Suprapubic skin (tissue), 4 donors: ENCODE measurements at places on chromosomes 7 and 10. TPM values are rescaled to one million over a fixed set of nuclear protein-coding genes. Genes with fewer than 3 reads are reported as not detected.

GRCh38 chr7:138632826-138633602 lies 68.1 kb downstream of the SVOPL start:
- H3K27me3 ChIP-seq, result no peaks in the 10 kb centered on the region
- no peaks in the 10 kb centered on the region for H3K4me1 ChIP-seq
- no peak for DNase-seq
- no peak overlapping the region for H3K27ac ChIP-seq

- no peaks in the 10 kb centered on the region for H3K4me1 ChIP-seq
- H3K4me3 ChIP-seq, result no peak overlapping the region
- H3K27ac ChIP-seq, result no peak overlapping the region
- no peaks in the 10 kb centered on the region for H3K27me3 ChIP-seq
- no peak for DNase-seq
- no peaks in the 10 kb centered on the region for H3K36me3 ChIP-seq
Observed at GRCh38 chr7:116087291-116087690, 56.7 kb upstream of the TFEC start.

DNA sequence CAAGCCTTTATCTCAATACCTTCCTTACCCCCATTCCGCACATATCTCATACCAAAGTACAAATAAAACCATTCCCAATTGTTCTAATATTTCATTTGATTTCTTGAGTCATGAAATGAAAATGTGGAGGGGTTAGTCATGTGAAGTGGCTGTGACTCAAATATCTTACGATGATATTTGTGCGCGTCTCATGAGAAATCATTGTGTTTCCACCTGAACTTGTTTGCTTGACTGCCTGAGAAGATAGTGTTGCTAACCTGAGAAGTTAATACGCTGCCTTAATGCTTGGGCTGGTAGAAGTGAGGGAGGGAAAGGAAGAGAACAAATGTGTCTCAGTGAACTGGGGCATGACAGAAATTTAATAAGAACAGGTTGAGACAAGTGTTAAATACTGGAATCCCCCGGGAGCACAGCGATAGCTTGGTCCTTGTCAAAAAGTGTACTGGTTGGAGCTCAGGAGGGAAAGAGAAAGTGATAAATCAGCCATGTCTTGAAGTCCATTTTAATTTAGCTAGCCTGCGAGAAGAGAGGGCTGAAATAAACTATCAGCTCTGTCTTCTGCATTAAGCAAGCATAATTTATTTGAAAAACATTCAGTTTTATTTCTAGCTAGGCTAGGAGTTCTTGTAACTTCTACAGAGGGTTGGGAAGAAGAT lies 7.2 kb upstream of the EPHA1 start:
- no peaks in the 10 kb centered on the region for H3K27me3 ChIP-seq
- H3K4me3 ChIP-seq, result peak overlapping the region; percentile 5
- peak overlapping the region; percentile 38 for H3K27ac ChIP-seq
- DNase-seq, result no peak

- DNase-seq, result no peak
- no peaks in the 10 kb centered on the region for H3K4me1 ChIP-seq
- H3K36me3 ChIP-seq, result no peaks in the 10 kb centered on the region
- no peak overlapping the region for H3K4me3 ChIP-seq
- no peaks in the 10 kb centered on the region for H3K27me3 ChIP-seq
Observed at GRCh38 chr10:67549390-67549789, 146.6 kb downstream of the CTNNA3 start.

DNA sequence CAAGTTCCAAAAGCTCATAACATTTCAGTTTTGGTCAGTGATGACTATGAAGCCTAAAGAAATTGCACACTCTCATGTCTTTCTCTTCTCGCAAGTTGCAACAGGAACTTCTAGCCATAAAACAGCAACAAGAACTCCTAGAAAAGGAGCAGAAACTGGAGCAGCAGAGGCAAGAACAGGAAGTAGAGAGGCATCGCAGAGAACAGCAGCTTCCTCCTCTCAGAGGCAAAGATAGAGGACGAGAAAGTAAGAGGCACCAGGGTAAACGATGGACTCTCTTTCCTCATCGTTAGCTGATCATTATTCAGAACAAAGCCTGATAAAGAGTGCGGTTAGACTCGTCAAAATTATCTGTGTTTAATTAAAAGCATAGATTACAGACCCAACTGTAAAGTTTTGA lies 94.7 kb downstream of the HDAC9 start:
- H3K27ac ChIP-seq, result no peak overlapping the region
- no peaks in the 10 kb centered on the region for H3K36me3 ChIP-seq
- no peak overlapping the region for H3K4me3 ChIP-seq
- H3K27me3 ChIP-seq, result no peaks in the 10 kb centered on the region

DNA sequence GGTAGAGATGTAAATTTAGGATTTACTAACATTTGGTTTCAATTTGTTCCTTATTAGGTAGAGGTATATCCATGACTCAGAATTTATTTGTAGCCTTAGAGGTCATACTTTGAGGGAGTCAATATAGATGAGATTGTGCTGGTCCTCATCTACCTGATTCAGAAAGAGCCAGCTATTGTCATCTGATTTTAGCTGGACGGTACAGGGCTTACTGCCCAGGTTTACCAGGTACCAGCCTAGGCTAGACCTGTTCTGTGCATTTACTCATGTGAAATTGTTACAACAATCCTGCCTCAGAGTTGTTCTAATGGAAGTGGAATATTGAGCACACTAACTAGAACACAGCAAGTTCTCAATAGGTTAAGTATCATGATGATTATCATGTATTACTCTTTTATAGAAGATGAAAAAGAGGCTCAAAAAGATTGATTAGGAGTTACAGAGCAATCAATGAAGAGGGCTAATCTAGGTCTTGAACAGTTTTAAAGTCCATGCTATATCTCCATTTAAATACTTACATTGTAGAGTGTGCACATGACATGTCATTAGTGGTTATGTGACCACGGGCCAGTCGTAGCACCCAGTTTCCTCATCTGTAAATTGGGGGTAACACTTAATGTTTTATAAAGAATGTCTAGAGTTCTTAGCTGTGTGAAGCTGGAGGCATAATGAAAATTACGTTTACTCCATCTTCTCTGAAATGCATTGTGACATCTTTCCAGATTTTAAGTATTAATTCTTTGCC lies 42.1 kb downstream of the TRIM24 start:
- peaks cover 3% of the 10 kb centered on the region for H3K4me1 ChIP-seq
- H3K27me3 ChIP-seq, result no peaks in the 10 kb centered on the region
- DNase-seq, result no peak
- H3K4me3 ChIP-seq, result no peak overlapping the region
- peaks cover 5% of the 10 kb centered on the region for H3K36me3 ChIP-seq

- DNase-seq, result no peak
- H3K27me3 ChIP-seq, result no peaks in the 10 kb centered on the region
- H3K36me3 ChIP-seq, result no peaks in the 10 kb centered on the region
- no peak overlapping the region for H3K27ac ChIP-seq
Observed at GRCh38 chr7:152072421-152072820, 46.9 kb downstream of the GALNT11 start.

GRCh38 chr10:131222986-131223385 lies 88.5 kb downstream of the TCERG1L start:
- DNase-seq, result no peak
- H3K27ac ChIP-seq, result no peak overlapping the region
- no peaks in the 10 kb centered on the region for H3K36me3 ChIP-seq

NFE2L3 gene
- 36.3 TPM for total RNA-seq

TLL2 gene
- total RNA-seq, result not detected

TMEM225B gene
- total RNA-seq, result 1.4 TPM

CALCR gene
- total RNA-seq, result not detected

PLXDC2 gene
- total RNA-seq, result 93.0 TPM

PRSS2 gene
- total RNA-seq, result not detected

ADARB2 gene
- total RNA-seq, result 1.1 TPM

RNF133 gene
- total RNA-seq, result 0.34 TPM
